NCI-H187 (cell line): ENCODE measurements at places on chromosomes 2 and 18.

DNA sequence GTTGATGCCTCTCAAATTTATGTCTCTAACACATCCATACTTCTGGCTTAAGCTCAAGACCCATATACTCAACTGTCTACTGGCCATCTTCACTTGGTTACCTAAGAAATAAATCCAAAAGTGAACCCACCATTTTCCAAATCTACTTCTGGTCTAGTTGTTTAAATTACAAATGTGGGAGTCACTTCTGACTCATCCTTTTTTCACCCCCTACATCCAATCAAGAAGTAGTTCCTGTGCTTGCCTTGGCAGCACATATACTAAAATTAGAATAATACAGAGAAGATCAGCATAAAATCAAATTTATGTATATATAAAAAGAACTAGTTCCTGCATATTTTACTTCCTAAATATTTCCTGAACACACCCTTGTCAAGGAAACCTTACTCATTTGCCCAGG, 53.6 kb downstream of the STRN start:
- DNase-seq, result no peak

- DNase-seq, result no peak
These were observed at the start of gene GYPC for GRCh38 chr2:126655500-126656430. TSS of gene GYPC (plus strand) at chr2:126656158. CDS start at chr2:126656264, 106 bp downstream.

GRCh38 chr2:200399636-200400035, 93.1 kb downstream of the SPATS2L start:
- no peak for DNase-seq

DNA sequence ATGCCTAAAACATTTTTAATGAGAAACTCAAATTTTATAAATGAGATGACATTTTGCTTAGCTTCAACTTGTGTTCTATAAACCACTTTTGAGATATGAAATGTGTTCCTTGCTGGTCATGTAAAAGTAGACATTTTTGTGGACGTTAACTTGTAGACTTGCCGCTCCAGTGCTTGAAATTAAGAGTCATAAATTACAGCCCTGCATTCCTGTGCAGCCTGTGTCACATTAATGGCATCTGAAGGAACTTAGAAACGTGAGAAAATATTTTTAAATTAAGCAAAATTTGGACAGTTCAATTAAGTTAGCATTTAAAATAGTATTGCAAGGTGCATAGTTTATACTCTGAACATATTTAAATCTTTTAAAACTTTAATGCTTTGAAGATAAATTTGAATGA, 98.3 kb upstream of the LDLRAD4 start:
- no peak for DNase-seq

- DNase-seq, result peak; percentile 7
These were observed 513 bp downstream of the TRIP12 start for GRCh38 chr2:229921101-229921891.

DNA sequence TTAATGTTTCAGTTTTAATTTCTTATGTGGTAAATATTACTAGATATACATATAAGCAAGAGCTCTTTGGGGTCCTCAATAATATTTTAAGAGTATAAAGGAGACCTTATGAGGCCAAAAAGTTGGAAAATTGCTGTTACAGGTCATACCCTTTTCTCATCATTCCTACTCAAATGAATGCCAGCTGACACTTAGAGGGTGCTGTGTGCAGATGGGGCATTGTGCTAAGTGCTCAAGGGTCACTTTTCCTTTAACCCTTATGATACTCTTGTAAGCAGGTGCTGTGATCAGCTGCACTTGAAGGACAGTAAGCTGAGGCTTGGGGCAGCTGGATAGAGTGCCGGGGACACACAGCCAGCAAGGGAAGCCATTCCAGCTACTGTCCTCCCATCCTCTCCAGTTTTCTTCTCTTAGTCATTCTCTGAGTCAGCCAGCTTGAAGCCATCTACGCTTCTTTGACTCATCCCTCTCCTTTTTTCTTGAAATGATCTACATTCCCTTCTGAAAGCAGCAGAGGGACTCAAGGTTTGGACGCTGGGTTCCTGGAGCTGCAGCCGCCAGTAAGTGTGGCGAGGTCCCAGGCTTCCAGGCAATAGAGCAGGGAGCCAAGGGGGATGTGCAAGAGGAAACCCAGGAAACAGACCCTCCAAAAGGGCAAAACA, 42.0 kb upstream of the CREB1 start:
- no peak for DNase-seq
